ENCODE measurements at places on chromosomes 2 and 18.

DNA sequence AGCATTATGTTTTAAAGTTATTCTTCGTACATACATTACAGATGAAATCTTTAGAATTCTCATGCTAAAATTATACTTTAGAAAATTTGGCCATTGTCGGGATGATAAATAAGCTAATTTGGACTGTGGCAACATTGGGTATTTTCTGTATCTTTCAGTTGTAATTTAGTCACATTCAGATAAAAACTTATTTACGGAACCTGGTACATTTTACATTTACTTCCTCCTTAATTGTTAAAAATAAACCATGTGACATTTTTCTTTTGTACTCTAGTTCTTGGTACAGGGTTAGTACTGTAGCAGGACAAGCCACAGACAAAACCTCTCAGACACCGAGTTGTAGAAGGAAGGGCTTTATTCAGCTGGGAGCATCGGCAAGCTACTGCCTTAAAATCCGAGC, 4.2 kb downstream of the CNDP2 start:
- DNase-seq, result no peak

- DNase-seq, result peak; percentile 87
These were observed 52.5 kb downstream of the SETBP1 start for GRCh38 chr18:44733069-44733753.

GRCh38 chr2:131400849-131401248, 36.9 kb upstream of the RAB6D start:
- DNase-seq, result no peak

DNA sequence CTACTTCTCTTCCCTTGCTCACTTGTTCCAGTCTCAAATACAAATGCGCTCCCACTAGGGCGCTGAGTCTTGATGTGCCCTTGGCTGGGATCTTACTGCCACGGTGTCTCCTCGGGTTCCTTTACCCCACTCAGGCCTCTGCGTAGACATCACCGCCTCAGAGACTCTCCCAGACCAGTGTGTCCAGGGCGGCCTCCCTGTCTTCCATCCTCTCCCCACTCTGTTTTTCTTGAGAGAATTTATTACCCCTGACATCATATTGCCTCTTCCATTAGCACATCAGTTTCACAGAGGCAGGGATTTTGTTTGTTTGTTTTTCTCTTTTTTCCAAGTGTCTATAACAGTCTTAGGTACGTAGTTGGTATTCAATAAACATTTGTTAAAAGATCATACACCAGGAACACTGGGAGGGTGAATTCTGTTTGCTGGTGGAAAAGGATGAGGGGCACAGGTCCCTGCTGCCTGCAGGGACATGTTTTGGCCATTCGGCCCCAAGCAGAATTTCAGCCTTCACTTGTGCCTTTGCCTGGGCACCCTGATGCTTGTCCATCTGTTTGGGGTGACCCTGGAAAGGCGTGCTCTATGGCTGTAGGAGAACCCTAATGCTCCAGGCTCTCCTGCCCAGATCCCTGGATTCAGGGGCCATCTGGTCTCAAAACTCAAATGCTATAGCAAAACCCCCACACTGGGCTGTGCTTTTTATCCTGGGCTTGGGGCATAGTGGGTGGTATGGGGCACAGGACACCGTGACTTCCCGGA, 55.0 kb downstream of the RPL37A start:
- no peak for DNase-seq

- no peak for DNase-seq
These were observed 94.2 kb upstream of the STPG4 start for GRCh38 chr2:47249157-47249900.

DNA sequence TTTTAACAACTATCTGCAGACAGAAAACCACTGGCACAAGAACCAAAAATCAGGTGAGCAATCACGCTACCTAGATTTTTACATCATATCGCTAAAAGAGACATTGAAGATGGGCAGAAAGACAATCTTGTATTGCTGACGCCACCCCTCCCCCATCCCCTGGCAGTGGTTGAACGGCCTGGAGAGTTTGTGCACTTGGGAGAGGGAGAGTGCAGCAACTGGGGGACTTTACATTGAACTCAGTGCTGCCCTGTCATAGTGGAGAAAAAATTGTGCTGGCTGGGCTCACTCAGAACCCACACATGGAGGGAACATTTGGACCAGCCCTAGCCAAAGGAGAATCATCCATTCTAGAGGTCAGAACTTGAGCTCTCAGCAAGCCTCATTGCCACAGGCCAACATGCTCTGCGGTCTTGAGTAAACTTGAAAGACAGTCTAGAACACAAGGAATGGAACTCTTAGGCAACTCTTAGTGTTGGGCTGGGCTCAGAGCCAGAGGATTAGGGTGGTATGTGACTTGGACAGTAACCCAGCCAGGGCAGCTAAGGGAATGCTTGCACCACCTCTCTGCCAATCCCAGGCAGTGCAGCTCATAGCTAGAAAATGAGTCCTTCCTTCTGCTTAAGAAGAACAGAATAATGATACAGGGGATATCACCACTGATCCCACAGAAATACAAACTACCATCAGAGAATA, 220.0 kb upstream of the CYP26B1 start:
- no peak for DNase-seq

GRCh38 chr2:138066139-138066806, 102.0 kb downstream of the HNMT start:
- no peak for DNase-seq

- no peak for DNase-seq
These were observed 20.3 kb downstream of the MRPL19 start for GRCh38 chr2:75666911-75667310.

GRCh38 chr18:3139406-3139805, 80.4 kb downstream of the MYOM1 start:
- DNase-seq, result no peak

DNA sequence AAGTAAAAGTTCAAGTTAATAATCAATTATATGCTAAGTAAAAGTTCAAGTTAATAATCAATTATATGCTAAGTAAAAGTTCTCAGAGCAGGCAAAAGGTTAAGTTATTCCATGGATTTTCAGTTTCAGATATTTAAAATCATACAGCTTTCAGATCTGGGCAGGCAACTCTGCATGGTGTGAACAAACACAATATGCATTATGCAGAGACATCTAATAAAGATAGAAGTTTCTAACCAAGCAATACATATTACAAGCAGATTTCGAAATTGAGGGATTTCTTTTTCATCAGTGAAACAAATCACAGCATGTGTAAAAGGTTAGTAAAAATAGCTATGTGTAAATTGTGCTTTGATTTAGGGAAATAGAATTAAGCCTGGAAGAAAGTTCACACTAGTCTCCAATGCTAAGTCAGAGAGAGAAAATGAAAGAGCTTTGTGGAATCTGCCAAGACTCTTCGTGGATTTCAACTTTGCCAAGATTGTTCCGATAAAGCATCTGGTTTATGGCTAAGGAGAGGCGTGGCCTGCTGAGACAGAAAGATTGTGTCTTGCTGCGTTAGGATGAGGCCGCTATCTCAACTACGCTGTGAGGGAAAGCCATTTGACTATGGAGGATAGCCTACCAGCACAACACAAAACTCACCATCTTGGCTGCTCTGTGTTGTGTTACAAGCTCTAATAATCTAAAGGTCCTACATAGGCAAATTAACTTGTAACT, 60.1 kb upstream of the SLC16A14 start:
- DNase-seq, result no peak

DNA sequence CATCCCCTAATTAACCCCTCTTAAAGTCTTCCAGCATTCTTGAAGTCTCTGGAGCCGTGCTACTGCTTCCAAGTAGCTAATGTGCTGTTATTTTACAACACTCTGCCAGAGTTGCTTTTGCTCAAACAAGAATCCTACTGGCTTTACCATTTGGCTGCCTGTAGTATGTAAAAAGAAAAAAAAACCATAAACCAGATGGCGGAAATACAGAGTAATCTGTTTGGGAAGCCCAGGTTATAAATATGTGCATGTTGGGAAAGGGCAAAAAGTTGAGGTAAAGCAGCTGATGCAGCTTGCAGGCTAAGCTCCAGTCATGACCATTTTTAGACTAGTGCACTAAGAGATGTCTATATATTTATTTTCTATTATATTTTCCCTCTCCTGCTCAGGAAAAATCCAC, 313.2 kb upstream of the ETAA1 start:
- no peak for DNase-seq

GRCh38 chr2:125874564-125874963, 781.4 kb upstream of the GYPC start:
- DNase-seq, result no peak

GRCh38 chr2:72893594-72894319, 6.5 kb downstream of the SPR start:
- DNase-seq, result no peak
